ENCODE measurements at places on chromosomes 1 and 21.

- peak; percentile 63 for DNase-seq
Observed at GRCh38 chr1:56688522-56689026, 43.5 kb downstream of the PRKAA2 start.

DNA sequence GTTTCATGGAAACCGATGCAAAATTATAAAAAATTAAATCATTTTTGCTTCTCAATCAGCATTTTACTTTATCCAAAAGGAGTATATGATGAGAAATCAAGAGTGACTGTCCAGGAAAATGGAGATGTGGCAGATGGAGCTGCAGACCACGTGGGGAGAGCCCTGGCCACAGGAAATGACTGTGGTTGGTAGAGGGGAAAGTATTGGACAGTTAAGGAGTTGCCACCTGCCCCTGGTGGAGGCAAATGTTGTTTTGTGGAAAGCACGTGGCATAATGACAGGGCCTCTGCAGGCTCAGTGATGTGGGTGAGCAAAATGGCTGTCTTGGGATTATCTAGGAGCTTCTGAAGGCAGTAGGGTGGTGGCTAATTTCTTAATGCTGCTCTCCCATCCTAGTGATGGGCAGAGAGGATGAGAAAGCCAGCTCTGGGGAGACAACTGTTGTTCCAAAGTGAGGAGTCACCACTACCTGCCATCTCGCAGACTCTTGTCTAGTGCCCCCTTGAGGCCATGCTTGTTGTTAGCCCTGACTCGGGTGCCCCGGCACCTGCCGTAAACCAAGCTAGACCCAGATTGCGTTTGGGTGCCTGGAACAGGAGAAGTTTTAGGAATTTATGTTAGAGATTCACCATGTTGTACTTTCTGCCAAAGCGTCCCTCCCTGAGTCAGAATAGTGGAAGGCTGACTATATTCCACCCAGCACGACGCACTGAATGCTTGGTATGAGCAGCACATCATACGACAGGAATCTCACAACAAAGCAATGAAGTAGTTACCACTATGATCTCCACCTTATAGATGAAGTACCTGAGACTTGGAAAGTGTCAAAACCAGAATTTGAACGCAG lies 144.0 kb downstream of the ROR1 start:
- peak; percentile 16 for DNase-seq

DNA sequence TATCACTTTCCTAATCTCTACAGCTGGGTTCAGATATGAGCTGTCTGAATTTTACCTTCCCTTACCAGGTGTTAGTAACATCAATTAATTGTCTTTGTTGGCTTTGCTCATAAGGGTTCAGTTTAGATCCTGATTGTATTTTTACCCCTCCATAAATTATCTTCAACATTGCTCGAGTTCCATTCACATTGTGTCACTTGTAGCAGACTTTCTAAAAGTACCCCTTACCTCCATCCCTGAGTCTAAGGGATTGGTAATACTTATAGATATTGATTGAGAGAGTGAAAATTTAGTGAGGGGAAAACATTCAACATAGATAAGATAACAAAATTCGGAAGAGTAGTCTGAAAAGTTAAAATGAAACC lies 7.3 kb downstream of the RASAL2 start:
- no peak for DNase-seq

GRCh38 chr1:236576004-236576403 lies 28.3 kb downstream of the HEATR1 start:
- no peak for DNase-seq

DNA sequence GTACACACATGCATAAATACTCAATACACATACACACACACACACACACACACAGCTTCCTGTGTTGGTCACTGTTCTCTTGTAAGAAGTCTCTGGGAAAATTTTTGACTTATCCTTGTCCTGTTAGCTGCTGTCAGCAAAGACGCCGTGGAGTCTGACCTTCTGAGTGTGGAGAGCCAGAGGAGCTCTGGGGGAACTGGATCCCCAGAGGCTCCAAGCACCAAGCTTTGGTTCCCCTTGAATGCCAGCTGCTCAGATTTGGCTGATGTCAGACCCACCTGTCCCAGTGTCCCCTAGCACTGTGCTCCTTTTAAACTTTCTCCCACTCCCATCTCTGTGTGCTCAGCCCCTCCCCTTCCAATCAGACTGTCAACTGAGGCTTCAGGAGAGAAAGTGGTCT lies 319.1 kb downstream of the CAMTA1 start:
- DNase-seq, result no peak

- DNase-seq, result no peak
Observed at GRCh38 chr1:232263452-232263851, 366.5 kb downstream of the SIPA1L2 start.

GRCh38 chr1:113399062-113399583 lies 8.8 kb downstream of the MAGI3 start:
- DNase-seq, result no peak

DNA sequence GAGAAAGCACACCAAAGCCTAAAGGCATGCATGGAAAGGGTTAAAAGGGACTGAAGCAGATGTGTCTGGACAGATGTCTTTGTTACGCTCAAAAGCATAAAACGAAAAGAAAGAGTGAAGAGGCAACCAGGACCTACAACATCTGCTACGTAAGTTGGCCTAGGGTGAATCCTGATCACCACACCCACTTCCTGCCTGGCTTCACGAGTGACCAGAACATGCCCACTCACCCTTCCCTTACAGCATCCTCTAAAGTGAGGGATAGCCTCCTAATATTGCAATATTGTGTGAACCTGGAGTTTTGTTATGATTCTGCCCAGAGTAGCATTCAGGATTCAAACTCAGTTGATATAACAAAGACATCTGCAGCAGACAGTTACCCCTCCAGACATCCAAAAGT lies 10.6 kb upstream of the OLIG2 start:
- no peak for DNase-seq

DNA sequence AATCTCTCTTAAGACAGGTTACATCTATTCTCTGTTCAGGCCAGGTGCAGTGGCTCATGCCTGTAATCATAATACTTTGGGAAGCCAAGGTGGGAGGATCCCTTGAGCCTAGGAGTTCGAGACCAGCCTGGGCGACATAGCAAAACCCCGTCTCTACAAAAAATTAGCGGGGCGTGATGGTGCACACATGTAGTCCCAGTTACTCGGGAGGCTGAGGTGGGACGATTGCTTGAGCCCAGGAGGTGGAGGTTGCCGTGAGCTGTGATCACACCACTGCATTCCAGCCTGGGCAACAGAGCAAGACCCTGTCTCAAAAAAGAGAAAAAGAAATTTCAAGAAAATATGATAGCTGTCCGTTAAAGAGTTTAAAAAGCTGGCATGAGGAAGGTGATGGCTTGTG lies 43.0 kb downstream of the UBE4B start:
- DNase-seq, result no peak

GRCh38 chr1:182631053-182631677 lies 27.0 kb upstream of the RGS16 start:
- DNase-seq, result no peak

- no peak for DNase-seq
Observed at GRCh38 chr1:93810316-93810715, 68.7 kb downstream of the DNTTIP2 start.

- DNase-seq, result no peak
Observed at GRCh38 chr21:33760641-33761440, 118.5 kb downstream of the ITSN1 start.

DNA sequence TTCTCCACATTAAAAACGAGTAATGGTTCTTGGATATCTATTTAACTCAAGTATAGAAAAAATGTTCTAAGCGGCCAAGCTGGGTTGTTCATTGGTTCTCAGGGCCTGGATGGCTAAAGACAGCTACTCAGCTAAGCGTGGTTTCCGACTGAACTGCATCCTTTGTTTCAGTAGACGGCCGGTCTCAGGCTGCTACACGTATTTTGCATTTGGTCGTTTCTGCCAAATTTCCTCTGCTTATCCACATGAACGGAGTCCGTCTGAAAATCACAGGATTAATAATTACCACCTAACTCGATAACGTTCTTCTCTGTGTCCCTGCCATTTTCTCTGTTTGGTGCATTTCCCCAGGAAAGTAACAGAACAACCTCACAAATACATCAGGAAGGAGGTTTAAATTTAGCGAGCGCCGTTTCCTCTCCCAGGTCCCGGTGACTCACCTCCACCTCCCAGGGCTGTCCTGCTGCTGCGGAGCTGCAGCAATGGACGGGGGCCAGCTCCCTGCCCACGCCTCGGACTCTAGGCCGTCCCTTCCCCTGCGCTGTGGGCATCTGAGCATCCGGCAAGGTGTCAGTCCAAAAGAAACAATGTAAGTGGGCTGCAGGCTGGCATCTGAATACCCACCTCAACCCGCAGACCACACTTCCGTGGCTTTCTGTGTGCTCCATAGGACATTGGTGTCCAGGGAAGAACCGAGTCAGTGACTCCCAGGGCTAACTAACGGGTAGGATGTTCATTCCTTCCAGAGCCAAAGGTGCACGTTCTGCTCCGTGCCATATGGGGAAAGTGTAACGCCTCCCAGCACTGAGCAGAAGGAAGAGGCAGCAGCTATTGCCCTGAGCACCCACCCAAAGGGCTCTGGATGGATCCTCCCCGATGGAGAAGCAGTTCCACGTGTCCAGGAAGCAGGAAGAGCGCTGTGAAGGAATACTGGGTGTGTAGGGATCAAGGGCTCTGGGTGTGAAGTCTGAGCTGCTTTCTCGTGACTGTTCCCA lies 4.1 kb upstream of the GABRD start:
- no peak for DNase-seq

GRCh38 chr1:155182052-155182550 lies 8.5 kb downstream of the TRIM46 start:
- DNase-seq, result no peak

- no peak for DNase-seq
Observed at GRCh38 chr1:16191309-16191708, 21.1 kb downstream of the ARHGEF19 start.

- peak; percentile 63 for DNase-seq
Observed at GRCh38 chr1:114979278-114979891, 50.2 kb upstream of the TSHB start.

GRCh38 chr1:184366997-184367396 lies 19.8 kb upstream of the C1orf21 start:
- DNase-seq, result no peak

DNA sequence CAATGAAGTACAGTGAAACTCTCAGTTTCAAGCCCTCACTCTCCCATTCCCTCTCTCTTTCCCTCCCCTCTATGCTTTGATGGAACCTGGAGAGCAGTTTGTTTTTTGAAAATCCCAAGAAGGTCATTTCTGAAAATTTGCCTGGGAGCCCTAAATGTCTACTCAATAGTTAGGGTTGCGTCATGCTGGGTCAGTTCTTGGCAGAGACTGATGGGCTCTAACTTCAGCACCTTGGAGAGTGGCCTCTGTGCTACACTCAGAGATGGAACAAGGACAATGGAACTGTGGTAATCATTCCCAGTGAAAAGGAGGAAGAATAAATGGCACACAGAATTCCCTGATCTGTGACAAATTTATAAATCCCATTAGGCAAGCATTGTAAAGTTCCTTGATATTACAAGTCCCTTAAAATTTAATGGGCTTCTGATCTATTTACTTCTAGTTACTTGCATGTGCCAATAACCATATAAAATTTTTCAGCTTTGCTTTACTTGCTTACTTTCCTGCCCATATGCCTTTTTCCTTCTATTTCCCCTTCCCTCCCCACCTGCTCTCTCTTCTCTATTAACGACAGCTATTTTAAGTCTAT lies 182.9 kb upstream of the KCND3 start:
- no peak for DNase-seq

DNA sequence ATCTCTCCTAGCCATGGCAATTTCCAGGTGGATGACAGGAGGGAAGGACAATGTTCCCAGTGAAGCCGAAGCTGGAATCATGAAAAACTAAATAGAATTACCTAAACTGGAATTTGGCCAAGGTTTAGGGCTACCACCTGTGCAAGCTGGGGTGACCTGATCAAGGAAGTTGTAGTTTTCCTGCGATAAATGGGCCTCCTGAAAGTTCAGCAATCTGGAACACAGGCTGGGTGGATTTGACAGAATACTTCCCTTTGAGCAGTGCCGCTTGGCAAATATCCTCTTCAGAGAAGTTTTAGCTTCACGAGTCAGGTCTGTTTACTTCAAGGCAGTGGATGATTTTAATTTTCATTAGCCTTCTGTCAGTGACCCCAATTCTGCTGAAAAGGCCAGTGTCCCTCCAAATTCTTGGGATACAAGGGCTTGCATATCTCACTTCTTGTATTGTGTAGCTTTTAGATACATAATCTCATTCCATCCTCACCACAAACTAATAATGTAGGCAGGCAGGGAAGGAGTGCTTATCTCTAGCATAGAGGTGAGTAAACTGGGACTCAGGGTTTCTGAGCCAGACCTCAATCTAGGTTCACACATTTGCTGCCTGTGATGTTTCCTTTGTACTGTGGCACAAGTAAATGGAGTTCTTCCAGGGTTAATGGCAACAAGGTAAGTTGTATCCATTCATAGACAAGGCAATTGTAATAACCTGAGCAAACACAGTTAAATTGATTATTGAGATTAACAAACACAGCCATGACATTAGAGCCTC lies 349.4 kb downstream of the NUF2 start:
- no peak for DNase-seq

DNA sequence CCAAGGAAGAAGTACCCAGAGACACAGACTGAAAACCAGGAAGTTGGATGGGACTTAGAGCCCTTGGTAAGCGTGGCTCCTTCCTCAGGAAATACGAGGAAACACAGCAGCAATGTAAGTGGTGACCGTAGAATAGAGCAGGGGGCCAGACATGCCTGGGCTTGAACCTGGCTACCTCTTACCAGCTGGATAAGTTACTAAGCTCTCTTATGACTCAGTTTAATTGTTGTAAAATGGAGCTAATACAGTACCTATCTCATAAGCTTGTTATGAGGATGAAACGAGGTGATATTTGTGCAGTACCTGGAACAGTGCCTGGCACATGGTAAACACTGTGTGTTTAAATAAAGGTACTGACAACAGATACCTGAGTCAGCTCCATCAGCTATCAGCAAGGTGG lies 19.2 kb downstream of the EBNA1BP2 start:
- DNase-seq, result no peak
